Left lung (tissue), 14 donors: ENCODE measurements at places on chromosomes 16 and 17. TPM values are rescaled to one million over a fixed set of nuclear protein-coding genes. Genes with fewer than 3 reads are reported as not detected.

HES7 gene
- polyA plus RNA-seq: not detected

GPR139 gene
- polyA plus RNA-seq: not detected

KRTAP2-3 gene
- not detected for polyA plus RNA-seq

PLLP gene
- polyA plus RNA-seq: 4.6 TPM

STUB1 gene
- 125 TPM for polyA plus RNA-seq

OTOA gene
- 0.07 TPM for polyA plus RNA-seq

- DNase-seq: peak; percentile 74
Observed at GRCh38 chr16:4315186-4316107, at the start of gene GLIS2. Gene GLIS2 (plus strand): TSS chr16:4316067. CDS start chr16:4332281, 16,214 bp downstream.

DNA sequence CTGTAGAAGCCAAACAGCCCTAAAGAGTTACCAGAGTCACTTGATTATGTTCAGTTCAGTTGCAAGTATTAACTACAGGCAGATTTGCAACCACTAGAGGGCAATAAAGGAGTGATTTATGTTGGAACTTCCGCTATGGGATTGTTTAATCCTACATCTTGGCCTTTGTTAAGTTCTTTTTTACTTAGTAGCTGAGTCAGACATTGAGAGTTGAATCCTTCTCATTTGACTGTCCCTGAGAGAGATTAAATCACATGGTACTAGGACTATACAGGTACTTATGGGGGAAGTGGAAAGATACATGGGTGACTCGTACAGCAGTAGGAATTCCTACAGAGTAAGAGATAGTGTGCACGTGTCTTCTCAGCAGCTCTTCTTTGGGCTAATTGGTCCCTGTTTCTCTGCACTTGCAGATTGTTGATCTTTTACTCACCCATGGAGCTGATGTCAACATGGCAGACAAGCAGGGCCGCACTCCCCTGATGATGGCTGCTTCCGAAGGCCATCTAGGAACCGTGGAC, 40.3 kb downstream of the CYB561 start:
- no peak for DNase-seq

DNA sequence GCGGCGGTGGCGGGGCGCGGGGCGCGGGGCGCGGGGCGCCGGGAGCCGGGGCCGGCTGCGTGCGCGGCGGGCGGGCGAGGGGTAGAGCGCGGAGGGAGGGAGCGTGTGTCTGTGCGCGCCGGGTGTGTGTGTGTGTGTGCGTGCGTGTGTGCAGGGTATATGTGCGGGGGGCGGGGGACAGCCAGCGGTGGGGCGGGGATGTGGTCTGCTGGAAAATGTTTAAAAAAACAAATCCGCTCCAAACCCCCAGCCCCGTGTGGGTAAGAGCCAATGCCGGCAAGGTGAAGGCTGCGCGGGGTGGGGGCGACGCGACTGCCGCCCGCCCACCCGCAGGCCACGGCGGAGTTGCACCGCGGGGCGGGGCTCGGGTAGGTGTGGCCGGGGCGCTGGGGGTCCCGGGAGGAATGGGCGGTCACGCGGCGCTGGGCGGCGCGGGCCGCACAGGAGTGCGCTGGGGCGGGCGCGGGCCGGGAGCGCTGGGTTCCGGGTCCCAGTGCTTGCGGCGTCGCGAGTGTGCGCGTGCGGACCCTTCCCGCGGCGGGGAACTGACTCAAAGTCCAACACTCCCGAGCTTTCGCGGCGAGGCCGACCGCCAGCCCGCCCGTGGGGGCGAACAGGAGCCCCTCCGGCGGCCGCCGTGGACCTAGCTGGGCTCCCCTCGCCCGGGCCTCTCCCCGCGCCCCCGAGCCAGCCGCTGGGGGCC, at the start of gene CYGB:
Gene CYGB (minus strand): TSS at position 132 of the 703 bp plus-strand sequence. CDS start 167 bp downstream, outside the sequence.
- no peak for DNase-seq

GRCh38 chr17:36717088-36717487, 115.7 kb downstream of the MRM1 start:
- DNase-seq: no peak

DNA sequence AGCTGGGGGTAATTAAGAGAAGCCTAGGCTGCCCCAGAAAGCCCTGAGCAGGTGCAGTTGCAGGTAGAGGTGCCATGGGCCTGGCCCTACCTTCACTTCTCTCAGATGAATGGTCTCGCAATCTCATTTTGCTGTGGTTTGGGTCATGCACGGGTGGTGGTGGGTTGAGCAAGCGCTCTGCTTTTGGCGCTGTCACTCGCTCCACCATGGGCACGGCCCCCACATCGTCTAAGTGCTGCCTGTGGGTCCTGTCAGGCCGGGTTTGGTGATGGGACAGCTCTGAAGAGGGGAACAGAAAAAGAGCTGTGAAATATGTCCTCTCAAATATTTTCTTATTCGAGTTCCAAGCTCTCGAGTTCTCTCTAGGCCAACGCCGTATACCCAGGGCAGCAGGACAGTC, 39.9 kb downstream of the STH start:
- no peak for DNase-seq

- DNase-seq: no peak
Observed at GRCh38 chr16:30142672-30143346, 19.8 kb upstream of the MAPK3 start.

GRCh38 chr16:2090777-2091546, 43.2 kb downstream of the TSC2 start:
- DNase-seq: peak; percentile 75

- DNase-seq: no peak
Observed at GRCh38 chr17:1934901-1935300, 90.2 kb downstream of the RTN4RL1 start.

DNA sequence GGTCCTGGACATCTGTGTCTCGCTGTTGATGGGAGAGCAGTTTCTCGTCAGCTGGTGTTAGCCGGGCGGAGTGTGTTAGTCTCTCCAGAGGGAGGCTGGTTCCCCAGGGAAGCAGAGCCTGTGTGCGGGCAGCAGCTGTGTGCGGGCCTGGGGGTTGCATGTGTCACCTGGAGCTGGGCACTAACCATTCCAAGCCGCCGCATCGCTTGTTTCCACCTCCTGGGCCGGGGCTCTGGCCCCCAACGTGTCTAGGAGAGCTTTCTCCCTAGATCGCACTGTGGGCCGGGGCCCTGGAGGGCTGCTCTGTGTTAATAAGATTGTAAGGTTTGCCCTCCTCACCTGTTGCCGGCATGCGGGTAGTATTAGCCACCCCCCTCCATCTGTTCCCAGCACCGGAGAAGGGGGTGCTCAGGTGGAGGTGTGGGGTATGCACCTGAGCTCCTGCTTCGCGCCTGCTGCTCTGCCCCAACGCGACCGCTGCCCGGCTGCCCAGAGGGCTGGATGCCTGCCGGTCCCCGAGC, 17.9 kb downstream of the GAA start:
- DNase-seq: no peak

DNA sequence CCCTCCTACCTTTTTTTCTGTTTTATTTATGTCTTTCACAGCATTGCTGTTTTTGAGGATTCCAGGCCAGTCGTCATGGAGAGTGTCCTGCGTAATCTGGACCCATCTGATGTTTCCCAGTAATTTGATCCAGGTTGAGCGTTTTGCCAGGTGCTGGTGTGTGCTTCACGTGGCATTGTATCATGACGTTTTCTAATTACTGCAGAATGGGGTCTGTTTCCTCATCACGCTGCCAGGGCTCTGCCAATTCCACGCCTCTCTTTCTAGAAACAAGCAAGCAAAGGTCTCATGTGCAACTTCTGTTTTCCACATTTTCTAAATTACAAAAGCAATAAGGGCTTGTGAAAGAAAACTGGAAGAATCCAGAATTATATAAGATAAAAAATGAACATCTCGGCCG, 28.3 kb upstream of the BHLHA9 start:
- DNase-seq: no peak

GRCh38 chr16:25771812-25772568, 80.2 kb downstream of the HS3ST4 start:
- DNase-seq: no peak

GRCh38 chr17:42431758-42432161, 8.7 kb upstream of the CAVIN1 start:
- peak; percentile 49 for DNase-seq

GRCh38 chr16:72884037-72884436, 163.9 kb downstream of the ZFHX3 start:
- DNase-seq: no peak
